Gastrocnemius medialis (tissue), 4 donors: ENCODE measurements at places on chromosomes 2 and 18.

DNA sequence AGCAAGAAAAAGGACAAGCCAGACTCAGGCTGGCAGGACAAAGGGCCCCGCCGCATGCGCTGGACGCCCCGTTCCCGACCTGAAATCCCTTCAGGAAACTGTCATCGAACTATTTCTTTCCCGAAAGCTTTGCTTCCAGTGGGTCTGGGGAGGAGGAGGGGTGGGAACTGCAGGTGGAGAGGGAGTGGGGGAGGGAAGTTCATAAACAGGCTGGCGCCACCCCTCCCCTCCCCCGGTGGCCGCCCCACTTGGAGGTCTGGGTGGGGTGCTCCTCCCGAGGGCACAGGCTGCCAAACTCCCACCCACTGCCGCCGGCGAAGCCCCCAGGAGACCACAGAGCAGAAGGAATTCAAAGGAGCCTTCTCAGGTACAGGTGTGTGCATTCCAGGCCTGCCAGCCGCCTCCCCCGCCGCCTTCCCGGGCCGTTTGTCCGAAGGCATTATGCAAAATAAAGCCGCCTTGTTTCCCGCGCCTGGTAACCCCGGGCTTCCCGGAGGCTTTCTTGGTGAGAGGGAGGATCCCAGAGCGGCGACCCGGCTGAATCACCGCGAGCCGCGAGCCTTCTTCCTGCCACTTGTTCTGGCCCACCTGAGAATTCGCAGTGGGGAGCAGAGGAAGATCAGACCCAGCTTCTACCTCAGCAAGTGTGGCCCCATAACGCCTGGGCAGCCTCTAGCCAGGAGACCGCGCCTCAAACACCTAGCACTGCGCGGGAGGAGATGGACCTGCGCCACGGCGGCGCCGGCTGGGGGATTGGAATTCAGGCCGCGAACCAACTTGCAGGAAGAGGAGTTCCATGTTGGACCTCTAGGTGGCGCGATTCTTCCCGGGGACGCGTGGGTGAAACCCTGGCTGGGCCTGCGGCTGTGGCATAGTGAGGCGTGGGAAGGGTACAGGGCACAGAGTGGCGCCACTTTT, 101.9 kb downstream of the FOXI3 start:
- no peaks in the 10 kb centered on the region for H3K36me3 ChIP-seq
- H3K4me1 ChIP-seq = no peaks in the 10 kb centered on the region
- no peak overlapping the region for H3K27ac ChIP-seq
- DNase-seq = no peak

GRCh38 chr18:69523582-69523981, 122.9 kb downstream of the DOK6 start:
- H3K4me1 ChIP-seq = no peaks in the 10 kb centered on the region
- H3K27me3 ChIP-seq = no peaks in the 10 kb centered on the region
- no peak for DNase-seq
- no peak overlapping the region for H3K4me3 ChIP-seq

GRCh38 chr18:58291131-58291530, 247.1 kb downstream of the NEDD4L start:
- H3K27ac ChIP-seq = peak overlapping the region; percentile 71
- H3K36me3 ChIP-seq = no peaks in the 10 kb centered on the region
- H3K27me3 ChIP-seq = no peaks in the 10 kb centered on the region
- peaks cover 74% of the 10 kb centered on the region for H3K4me1 ChIP-seq
- no peak overlapping the region for H3K4me3 ChIP-seq

GRCh38 chr2:216735086-216735485, 39.7 kb upstream of the IGFBP5 start:
- H3K4me3 ChIP-seq = no peak overlapping the region
- peaks cover 18% of the 10 kb centered on the region for H3K4me1 ChIP-seq
- DNase-seq = no peak

DNA sequence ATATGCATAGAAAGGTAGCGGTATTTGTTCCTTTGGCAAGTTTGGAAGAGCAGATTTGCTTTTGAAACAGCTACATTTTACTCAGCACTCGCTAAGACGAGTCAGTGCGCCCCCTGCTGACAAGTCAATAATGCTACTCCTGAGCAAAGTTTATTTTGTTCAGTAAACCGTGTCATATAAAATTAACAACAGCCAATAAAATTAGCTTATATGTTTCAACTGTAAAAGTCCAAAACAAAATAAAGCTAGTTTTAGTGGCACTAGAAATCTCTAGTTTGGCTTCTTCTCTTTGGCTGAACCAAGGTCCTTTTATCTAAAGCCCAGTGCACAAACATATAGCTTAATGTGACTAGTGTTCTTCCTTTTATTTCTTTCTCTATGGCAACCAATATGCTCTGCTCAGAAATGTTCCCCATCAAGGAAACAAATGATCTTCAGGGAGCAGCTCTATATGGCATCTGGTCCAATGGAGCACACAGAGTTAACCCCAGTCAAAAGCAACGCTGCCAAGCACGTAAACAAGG, 4.2 kb upstream of the POU3F3 start:
- H3K4me1 ChIP-seq = peaks cover 36% of the 10 kb centered on the region
- peaks cover 98% of the 10 kb centered on the region for H3K27me3 ChIP-seq
- H3K36me3 ChIP-seq = no peaks in the 10 kb centered on the region

DNA sequence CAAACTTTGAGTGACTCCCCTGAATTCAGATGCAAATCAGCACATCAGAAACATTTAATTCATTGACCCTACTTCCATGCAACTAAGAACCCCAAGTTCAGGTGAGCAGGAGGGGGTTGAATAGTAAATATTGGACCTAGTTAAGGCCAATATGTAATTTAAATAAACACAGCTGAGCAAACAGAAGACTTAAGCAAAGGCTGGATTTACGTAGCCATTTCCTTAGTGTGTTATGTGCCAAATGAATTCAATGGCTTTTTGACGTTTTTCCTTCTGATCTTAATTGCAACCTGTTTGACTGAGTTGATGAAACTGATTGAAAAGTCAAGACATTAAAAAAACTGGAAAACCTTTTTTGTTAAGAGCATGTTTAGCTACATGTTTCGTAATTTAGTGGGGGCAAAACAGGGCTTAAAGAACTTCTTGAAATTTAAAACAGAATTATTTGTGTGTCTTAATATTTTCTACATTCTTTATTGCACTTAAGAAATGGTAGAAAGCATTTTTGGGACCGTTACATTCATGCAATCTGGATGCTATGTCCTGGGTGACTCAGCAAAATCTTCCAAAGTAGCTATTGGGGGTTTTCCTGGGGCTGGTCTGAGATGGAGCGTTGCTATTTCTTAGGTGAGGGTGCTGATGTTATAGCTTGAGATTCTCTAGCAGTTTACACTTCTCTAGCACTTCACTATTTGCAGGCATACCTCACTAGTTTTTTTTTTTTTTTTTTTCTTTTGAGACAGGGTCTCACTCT, 25.5 kb upstream of the KCNE4 start:
- no peak overlapping the region for H3K4me3 ChIP-seq
- DNase-seq = no peak
- H3K36me3 ChIP-seq = no peaks in the 10 kb centered on the region
- no peaks in the 10 kb centered on the region for H3K27me3 ChIP-seq

DNA sequence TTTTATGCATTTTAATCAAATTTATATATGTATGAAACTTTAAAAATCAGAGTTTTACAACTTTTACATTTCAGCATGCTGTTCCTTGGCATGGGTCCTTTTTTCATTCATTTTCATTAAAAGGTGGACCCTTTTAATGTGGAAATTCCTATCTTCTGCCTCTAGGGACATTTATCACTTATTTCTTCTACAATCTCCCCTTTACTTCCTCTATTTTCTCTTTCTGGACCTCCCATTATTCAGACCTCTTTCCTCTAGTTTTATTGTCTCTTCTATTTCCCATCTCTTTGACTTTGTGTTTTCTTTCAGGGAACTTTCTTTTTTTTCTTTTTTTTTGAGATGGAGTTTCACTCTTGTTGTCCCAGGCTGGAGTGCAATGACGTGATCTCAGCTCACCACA, 5.7 kb downstream of the PROC start:
- DNase-seq = no peak
- no peak overlapping the region for H3K27ac ChIP-seq
- peaks cover 32% of the 10 kb centered on the region for H3K27me3 ChIP-seq
- H3K36me3 ChIP-seq = no peaks in the 10 kb centered on the region

GRCh38 chr2:240211096-240211495, 70.6 kb upstream of the OTOS start:
- H3K36me3 ChIP-seq = no peaks in the 10 kb centered on the region
- no peak overlapping the region for H3K27ac ChIP-seq
- no peak overlapping the region for H3K4me3 ChIP-seq
- H3K4me1 ChIP-seq = no peaks in the 10 kb centered on the region
- no peak for DNase-seq
- no peaks in the 10 kb centered on the region for H3K27me3 ChIP-seq

GRCh38 chr2:104177179-104177578, 676.7 kb upstream of the POU3F3 start:
- H3K36me3 ChIP-seq = no peaks in the 10 kb centered on the region
- H3K27me3 ChIP-seq = no peaks in the 10 kb centered on the region
- H3K4me1 ChIP-seq = no peaks in the 10 kb centered on the region
- DNase-seq = no peak
- H3K4me3 ChIP-seq = no peak overlapping the region
- H3K27ac ChIP-seq = no peak overlapping the region

DNA sequence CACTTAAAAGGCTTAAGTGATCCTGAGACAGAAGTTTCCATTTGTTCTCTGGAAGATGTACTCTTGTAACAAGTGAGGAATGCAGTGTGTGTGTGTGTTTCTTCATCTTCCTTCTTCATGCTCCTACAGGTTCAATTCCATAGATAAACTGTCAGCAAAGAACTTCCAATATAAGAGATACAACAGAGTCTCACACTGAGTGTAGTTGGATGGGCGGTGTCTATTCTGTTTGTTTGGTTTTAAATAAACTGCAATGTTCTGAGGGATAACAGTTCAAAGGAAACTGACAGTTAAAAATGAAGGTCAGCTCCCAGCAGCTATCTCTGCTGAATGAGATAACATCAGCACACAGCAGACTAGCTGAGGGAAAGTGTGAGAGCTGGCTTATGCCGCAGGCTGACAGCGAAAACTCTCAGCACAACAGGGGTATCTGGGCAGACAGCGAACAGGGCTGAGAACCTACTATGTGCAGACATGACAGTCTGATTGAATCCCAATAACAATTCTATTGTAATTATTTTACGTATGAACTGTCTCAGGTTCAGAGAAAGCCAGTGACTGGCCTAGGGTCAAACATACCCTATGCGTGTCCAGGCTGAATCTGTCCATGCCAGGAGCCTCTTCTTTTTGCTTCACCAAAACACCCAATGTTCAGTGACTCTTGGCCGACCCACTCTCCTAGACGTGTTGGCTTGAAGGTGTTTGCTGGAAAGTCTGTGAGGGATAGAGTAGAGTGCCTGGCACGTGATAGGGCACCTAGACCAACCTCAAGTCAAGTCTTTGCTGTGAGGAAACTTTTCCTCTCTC, 201.9 kb upstream of the TRIB2 start:
- DNase-seq = no peak
- H3K27me3 ChIP-seq = no peaks in the 10 kb centered on the region
- no peak overlapping the region for H3K4me3 ChIP-seq
- H3K36me3 ChIP-seq = no peaks in the 10 kb centered on the region
- H3K27ac ChIP-seq = no peak overlapping the region

- no peak overlapping the region for H3K4me3 ChIP-seq
- H3K4me1 ChIP-seq = no peaks in the 10 kb centered on the region
These were observed 58.1 kb downstream of the MYO3B start for GRCh38 chr2:170235860-170236679.

DNA sequence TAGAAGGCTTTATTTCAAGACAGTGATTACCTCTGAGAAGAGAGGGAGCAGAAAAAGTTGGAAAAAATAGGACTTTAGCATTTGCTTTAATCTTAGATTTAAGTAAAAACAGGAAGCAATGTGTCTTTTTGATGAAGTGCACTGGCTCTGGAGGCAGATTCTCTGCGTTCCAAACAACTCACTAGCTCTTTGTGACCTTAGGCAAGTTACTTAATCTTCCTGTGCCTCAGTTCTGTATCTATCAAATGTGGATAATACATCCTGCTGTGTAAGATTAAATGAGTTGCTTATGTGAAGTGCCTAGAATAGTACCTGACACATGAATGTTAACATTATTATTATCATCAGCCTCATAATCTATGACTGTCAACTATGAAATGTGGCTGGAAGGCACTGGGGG, 42.3 kb downstream of the RPRD1A start:
- no peaks in the 10 kb centered on the region for H3K4me1 ChIP-seq
- no peak overlapping the region for H3K27ac ChIP-seq
- no peak for DNase-seq
- no peak overlapping the region for H3K4me3 ChIP-seq
- peaks cover 6% of the 10 kb centered on the region for H3K36me3 ChIP-seq

GRCh38 chr18:59139291-59139614, 431 bp upstream of the SEC11C start:
- H3K36me3 ChIP-seq = no peaks in the 10 kb centered on the region
- H3K27me3 ChIP-seq = no peaks in the 10 kb centered on the region
- H3K4me1 ChIP-seq = peaks cover 6% of the 10 kb centered on the region
- peak overlapping the region; percentile 81 for H3K4me3 ChIP-seq
- peak; percentile 88 for DNase-seq
- peak overlapping the region; percentile 89 for H3K27ac ChIP-seq

DNA sequence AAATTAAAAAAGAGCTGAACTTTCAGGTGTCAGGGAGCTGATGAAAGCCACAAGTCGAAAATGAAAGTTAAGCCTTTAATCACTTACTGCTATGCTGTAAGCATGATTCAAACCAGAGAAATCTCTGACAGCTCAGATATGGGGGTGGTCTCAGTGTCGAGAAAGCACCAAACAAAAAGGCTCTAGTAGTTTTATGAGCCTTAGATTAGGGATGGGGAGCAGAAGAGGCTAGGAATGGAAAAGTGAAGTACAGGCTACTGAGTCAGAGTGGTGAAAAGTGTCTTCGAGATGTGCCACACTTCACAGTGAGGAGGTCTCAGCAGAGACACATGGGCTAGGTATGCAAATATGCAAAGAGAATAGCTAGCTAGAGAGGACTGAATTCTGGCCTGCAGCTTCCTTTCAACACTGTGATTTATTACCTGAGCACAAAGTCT, 482.2 kb downstream of the SPAG16 start:
- H3K27ac ChIP-seq = no peak overlapping the region
- no peak for DNase-seq
- H3K4me1 ChIP-seq = no peaks in the 10 kb centered on the region
- H3K27me3 ChIP-seq = no peaks in the 10 kb centered on the region
- no peak overlapping the region for H3K4me3 ChIP-seq
